ENCODE measurements at places on chromosomes 1 and 21.
A peak's percentile ranks its signal among the peaks of the same experiment; 100 is the strongest.

- no peak for DNase-seq
Measured at GRCh38 chr1:236240675-236241074, 41.1 kb downstream of the ERO1B start.

GRCh38 chr1:202031796-202032195, 21.4 kb downstream of the ELF3 start:
- DNase-seq: no peak

DNA sequence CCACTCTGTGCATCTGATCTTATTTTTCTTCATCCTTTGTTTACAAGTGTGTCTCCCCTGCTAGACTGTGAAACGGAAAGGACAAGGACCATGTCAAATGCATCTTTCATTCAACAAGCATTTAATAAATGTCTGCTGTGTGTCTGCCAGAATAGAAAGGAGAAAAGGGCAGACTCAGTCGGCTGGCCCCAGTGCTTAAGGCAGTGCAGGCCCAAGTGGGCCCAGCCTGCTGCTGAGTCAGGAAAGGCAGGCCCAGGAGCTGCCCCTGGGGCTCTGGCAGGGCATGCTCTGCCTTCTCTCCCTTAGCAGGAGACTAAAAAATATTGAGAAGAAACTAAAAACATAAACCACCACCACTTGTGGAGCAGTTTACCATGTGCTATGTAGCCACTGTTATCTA, 38.1 kb downstream of the PLEKHA6 start:
- DNase-seq: no peak

GRCh38 chr1:202126426-202126825, 3.7 kb downstream of the GPR37L1 start:
- no peak for DNase-seq

DNA sequence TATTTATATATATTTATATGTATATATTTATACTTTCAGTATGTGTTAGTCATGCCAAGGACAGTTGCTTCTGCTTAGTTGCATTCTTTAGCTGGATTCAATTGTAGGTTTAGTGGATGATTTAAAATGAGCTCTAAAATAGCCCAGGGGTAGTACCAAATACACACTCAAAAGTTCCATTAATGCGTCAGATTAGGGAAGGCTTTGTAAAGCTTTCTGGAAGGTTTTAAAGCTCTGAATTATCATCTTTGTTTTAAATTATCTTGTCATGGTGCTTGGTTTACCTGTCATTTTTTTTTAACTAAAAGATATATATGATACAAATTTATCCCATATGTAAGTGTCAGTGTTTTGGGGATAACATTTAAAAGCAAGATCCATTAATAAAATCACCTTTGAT, 242.7 kb upstream of the ADAMTS5 start:
- DNase-seq: no peak

GRCh38 chr1:22089787-22090186, 37.3 kb downstream of the CDC42 start:
- no peak for DNase-seq

DNA sequence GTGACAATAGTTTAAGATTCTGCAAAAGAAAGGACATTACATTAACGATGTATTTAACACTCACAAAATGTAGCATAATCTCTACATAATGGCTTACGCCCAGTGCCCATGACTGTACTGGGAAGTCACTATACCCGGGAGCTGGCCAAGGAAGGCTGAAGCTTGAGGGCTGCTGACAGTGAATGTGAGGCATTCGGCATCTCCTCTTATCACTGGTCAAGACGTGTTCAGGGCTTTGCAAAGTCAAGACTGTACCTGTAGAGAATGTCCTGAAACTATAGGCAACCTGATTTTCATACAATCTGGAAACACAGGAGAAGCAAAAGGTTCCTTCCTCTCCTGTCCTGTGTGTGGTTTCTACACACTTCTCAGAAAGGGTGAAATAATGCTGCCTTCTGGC, 12.7 kb upstream of the IFNGR2 start:
- DNase-seq: no peak

GRCh38 chr1:68293122-68293521, 60.8 kb upstream of the WLS start:
- peak; percentile 21 for DNase-seq

DNA sequence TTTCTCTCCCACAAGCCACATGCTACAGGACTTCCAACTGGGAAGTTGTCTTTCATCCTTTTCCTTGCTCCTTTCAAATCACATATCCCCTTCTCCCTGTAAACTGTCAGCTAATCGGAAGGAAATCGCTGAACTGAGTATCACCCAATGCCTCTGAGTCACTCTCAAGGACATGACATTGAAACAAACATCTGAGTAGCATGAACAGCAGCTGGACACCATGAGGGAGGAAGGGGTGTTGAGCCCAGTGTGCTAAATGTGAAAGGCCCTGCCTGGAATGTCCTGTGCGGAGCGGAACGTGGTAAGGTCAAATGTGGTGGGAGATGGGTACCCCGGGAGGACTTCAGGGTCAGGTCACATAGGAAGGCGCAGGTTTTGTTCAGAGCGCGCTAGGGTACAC, at the start of gene OR2AJ1:
OR2AJ1 (plus strand) TSS at position 22 of the 400 bp plus-strand sequence. CDS start 8,880 bp downstream, outside the sequence.
- no peak for DNase-seq

DNA sequence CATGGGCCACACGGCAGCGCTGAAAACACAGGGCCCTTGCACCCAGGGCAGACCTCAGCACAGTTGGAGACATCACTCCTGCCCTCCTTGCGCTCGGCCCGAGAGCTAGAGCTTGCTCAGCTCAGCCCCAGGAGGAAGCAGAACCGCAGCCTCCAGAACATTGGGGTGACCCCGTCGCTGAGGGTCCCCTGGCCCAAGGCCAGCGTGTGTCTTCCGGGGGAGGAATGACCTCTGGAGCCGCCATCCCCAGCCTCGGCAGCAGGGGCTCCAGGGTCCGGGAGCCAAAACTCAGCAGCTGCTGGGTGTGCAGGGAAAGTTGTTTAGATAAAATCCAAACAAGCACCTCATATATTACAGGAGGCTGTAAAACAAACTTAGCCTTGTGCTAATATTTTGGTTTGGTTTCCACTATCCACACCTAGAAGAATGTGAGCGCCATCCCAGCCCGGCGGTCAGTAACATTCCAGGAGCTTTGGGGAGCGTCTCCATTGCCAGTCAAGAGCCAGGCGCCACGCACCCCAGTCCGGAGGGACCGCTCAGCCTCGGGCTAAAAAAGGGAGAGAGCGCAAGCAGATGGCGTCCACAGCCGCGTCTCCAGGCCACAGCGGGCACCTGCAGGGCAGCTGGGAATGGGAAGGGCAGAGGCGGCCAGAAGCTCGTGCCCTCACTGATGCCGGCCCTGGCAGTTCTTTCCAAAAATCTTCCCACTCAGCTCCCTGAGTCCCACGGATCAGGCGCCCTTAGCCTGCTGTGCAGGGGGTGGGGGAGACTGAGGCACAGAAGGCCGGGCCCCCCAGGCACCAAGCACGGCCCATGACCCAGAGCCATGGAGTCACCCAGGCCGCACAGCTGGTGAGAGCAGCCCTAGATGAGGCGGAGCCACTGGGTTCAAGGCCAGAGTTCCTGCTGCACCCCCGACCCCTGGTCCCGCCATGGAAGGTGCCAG, 52.0 kb downstream of the SLX9 start:
- no peak for DNase-seq

- DNase-seq: no peak
Measured at GRCh38 chr1:61362351-61362750, 280.0 kb downstream of the NFIA start.

DNA sequence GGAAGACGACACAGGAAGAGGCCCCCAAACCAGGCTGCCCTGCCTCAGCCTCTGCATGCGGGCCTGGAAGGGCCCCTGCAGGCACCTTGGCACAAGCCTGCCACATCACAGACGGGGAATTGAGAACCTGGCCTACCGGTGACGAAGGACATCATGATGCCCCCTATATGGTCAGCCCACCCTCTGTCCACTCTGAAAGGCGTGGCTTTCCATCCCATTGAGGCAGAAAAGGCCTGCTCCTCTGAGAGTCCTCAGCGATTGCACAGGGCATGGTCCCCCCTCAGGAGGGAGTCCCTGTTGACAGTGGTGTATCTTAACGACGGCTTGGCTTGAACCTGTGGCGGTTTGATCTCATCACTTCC, 11.4 kb downstream of the KRTAP10-1 start:
- DNase-seq: no peak

Measured in head of caudate nucleus (tissue), 42 donors.